Effector memory CD8-positive, alpha-beta T cell (primary cell): ENCODE measurements at places on chromosomes 12 and 14.

GRCh38 chr12:109567967-109568366, 5.3 kb downstream of the MMAB start:
- no peak overlapping the region for H3K4me3 ChIP-seq
- DNase-seq = no peak
- peaks cover 6% of the 10 kb centered on the region for H3K4me1 ChIP-seq
- H3K27me3 ChIP-seq = no peaks in the 10 kb centered on the region

DNA sequence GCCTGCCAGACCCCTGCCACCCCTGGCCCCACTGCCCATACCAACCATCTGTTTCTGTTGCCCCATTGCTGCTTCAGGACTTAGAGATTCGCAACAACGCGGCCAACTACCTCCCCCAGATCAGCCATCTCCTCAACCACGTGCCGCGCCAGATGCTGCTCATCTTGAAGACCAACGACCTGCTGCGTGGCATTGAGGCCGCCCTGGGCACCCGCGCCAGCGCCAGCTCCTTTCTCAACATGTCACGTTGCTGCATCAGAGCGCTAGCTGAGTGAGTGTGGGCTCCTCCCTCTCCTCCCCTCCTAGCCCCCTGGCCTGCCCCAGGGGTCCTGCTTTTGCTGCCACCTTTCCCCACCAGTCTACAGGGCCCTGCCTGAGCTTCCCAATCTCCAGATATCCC, 131.5 kb downstream of the ADCK1 start:
- peaks cover 11% of the 10 kb centered on the region for H3K36me3 ChIP-seq
- no peaks in the 10 kb centered on the region for H3K27me3 ChIP-seq
- H3K4me1 ChIP-seq = peaks cover 3% of the 10 kb centered on the region
- no peak overlapping the region for H3K4me3 ChIP-seq
- no peak for DNase-seq

DNA sequence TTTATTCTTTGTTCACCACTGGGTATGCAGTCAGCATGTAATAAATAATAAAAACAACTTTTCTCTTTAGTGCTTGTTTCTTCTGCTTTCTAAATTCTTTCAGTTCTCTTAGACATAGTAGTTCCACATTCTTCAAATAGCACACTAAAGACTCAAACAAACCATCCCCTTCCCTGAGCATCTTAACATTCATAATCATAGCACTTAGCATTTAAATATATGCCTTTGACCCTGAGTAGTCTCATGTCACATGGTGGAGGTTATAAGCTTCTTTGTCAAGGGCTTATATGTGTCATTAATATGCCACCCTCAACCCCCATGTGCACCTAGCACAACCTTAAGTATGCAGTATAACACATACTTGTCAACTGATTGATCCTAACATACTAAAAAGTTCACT, 212.7 kb downstream of the PHLDA1 start:
- H3K4me3 ChIP-seq = no peak overlapping the region
- DNase-seq = no peak
- no peak overlapping the region for H3K27ac ChIP-seq
- H3K27me3 ChIP-seq = no peaks in the 10 kb centered on the region

DNA sequence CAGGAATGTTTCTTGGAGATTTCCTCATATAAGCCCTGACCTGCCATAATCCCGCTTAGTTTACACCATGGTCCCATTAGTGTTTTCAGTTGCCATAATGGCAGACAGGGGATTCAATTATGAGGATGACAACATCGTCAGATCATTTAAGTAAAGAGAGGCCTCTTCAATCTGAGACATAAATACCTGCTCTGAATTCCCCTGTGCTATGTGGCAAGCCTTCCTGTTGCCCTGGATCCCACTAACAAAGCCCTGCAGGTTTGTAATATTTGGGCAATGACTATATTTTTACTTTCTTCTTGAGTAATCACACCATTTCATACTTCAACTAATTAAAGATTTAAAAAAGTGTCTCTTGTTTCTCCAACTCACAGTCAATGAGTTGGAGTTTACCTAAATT, 108.9 kb downstream of the TRAFD1 start:
- DNase-seq = no peak
- peaks cover 51% of the 10 kb centered on the region for H3K36me3 ChIP-seq
- no peak overlapping the region for H3K4me3 ChIP-seq
- no peaks in the 10 kb centered on the region for H3K4me1 ChIP-seq
- no peak overlapping the region for H3K27ac ChIP-seq
- no peaks in the 10 kb centered on the region for H3K27me3 ChIP-seq

GRCh38 chr14:90956273-90956672, 104.2 kb downstream of the RPS6KA5 start:
- no peak overlapping the region for H3K27ac ChIP-seq
- H3K4me1 ChIP-seq = no peaks in the 10 kb centered on the region
- H3K27me3 ChIP-seq = no peaks in the 10 kb centered on the region
- H3K4me3 ChIP-seq = no peak overlapping the region
- H3K36me3 ChIP-seq = peaks cover 6% of the 10 kb centered on the region
- DNase-seq = no peak

DNA sequence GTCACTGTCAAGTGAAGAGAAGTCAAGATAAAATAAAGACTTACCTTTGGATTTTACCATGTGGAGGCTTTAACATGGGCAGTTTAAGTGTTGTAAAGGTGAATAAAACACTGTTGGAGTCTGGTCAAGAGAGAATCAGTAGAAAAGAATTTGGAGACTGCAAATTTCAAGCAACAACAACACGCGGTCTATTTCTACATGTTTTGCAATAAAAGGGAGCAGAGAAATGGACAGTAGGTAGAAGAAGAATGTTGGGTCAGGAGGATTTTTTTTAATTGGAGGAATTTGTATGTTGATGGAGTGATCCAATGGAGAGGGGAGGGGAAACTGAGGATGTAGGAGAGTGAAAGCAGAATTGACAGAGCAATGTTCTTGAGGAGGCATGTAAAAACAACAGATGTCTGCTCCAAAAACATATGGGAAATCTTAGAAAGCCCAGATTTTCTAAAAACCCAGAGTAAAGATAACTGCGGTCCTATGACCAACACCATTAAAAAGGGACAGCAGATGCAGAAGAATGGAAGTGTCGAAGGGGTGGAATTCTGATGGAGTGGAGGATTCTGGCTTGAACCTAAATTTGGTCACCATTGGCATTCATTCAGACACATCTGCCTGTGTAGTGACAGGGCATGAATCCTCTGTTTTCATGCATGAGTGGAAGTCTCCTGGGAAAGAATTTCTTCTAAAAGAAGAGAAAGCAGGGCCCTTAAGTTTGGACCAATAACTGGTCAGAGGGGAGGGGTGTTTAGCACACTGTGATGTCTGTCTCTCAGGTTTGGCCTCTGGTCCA, 68.0 kb upstream of the OSBPL8 start:
- H3K36me3 ChIP-seq = no peaks in the 10 kb centered on the region
- H3K27me3 ChIP-seq = no peaks in the 10 kb centered on the region
- no peaks in the 10 kb centered on the region for H3K4me1 ChIP-seq
- no peak overlapping the region for H3K4me3 ChIP-seq
- H3K27ac ChIP-seq = no peak overlapping the region

- H3K27ac ChIP-seq = no peak overlapping the region
- H3K36me3 ChIP-seq = no peaks in the 10 kb centered on the region
- H3K4me3 ChIP-seq = no peak overlapping the region
- no peaks in the 10 kb centered on the region for H3K4me1 ChIP-seq
Observed at GRCh38 chr12:24038211-24038997, 88.9 kb upstream of the SOX5 start.

- peak overlapping the region; percentile 81 for H3K27ac ChIP-seq
- no peak overlapping the region for H3K4me3 ChIP-seq
- H3K36me3 ChIP-seq = peaks cover 18% of the 10 kb centered on the region
- no peaks in the 10 kb centered on the region for H3K27me3 ChIP-seq
Observed at GRCh38 chr14:76964695-76965094, 63.8 kb downstream of the IRF2BPL start.

- no peaks in the 10 kb centered on the region for H3K27me3 ChIP-seq
- no peak for DNase-seq
- H3K27ac ChIP-seq = peak overlapping the region; percentile 24
- no peaks in the 10 kb centered on the region for H3K36me3 ChIP-seq
- peaks cover 2% of the 10 kb centered on the region for H3K4me1 ChIP-seq
- no peak overlapping the region for H3K4me3 ChIP-seq
Observed at GRCh38 chr14:69749956-69750355, 17.0 kb upstream of the SRSF5 start.

- DNase-seq = no peak
- no peaks in the 10 kb centered on the region for H3K36me3 ChIP-seq
- no peak overlapping the region for H3K27ac ChIP-seq
- H3K27me3 ChIP-seq = no peaks in the 10 kb centered on the region
Observed at GRCh38 chr14:90575781-90576180, 179.0 kb downstream of the CALM1 start.

DNA sequence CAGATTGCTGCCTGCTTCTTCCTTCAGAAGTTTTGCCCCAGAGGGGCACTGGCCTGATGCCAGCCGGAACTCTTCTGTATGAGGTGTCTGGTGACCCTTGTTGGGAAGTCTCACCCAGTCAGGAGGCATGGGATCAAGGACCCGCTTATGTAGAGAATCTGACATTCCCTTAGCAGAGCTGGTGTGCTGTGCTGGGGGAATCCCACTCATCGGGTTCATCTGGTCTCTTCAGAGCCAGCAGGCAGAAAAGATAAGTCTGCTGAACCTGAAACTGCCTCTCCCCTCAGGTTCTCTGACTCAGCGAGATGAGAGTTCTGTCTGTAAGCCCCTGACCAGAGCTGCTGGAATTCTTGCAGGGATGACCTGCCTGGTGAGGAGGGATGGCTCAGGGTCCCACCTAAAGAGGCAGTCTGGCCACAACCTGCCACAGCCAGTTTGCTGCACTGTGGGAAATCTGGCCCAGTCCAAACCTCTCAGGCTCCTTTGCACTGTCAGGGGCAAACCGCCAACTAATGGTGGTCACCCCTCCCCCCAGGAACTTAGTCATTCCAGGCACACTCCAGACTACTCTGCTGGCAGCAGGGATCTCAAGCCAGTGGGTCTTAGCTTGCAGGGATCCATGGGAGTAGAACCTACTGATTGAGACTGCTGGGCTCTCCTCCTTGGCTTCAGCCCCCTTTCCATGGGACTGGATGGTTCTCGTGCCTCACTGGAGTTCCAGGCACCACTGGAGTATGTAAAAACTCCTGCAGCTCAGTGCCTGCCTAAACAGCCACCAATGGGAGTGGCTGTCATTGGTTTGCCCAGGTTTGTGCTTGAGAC, 4.1 kb downstream of the CLEC2D start:
- H3K4me1 ChIP-seq = peaks cover 73% of the 10 kb centered on the region
- peak overlapping the region; percentile 92 for H3K27ac ChIP-seq
- H3K27me3 ChIP-seq = no peaks in the 10 kb centered on the region
- peak overlapping the region; percentile 75 for H3K4me3 ChIP-seq
- H3K36me3 ChIP-seq = peaks cover 65% of the 10 kb centered on the region

DNA sequence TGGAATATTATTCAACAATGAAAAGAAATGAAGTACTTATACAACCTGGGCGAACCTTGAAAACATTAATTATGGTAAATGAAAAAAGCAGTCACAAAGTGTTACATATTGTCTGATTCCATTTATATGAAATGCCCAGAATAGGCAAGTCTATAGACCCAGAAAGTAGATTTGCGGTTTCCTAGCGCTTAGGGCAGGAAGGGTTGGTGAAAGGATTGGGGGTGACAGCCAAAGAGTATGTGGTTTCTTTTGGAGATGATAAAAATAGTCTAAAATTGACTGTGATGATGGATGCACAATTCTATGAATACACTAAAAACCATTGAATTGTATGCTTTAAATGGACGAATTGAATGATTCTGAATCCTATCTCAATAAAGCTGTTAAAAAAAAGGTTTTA, 55.8 kb downstream of the RESF1 start:
- H3K4me1 ChIP-seq = no peaks in the 10 kb centered on the region
- no peaks in the 10 kb centered on the region for H3K27me3 ChIP-seq
- no peaks in the 10 kb centered on the region for H3K36me3 ChIP-seq
- no peak for DNase-seq

- H3K27ac ChIP-seq = peak within 1 kb of the TSS; percentile 96
- peaks cover 42% of the 10 kb centered on the region for H3K4me1 ChIP-seq
- peak; percentile 90 for DNase-seq
- H3K27me3 ChIP-seq = no peaks in the 10 kb centered on the region
- peaks cover 13% of the 10 kb centered on the region for H3K36me3 ChIP-seq
- H3K4me3 ChIP-seq = peak within 1 kb of the TSS; percentile 88
Observed at GRCh38 chr14:93332853-93333630, at the start of gene BTBD7. Gene BTBD7 (minus strand): TSS chr14:93333036. CDS start chr14:93296051, 36,985 bp downstream.

DNA sequence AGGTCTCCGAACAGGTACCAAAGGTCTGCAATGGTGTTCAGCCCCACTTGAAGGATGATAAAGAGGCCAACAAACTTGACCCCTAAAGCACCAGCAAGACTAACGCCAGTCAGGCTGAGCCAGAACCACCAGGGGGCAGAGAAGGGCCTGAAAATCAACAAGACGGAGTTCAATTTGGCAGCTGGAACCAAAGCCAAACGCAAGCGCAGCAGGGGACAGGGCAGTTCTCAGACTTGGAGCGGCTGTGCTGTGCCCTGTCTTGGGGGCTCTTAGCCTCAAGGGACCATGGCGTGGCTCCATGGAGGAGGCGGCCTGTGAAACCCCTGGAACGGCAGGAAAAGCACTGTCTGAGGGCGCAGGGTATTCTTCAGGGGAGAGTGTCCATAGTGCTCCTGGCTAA, 19.6 kb downstream of the POMT2 start:
- peaks cover 2% of the 10 kb centered on the region for H3K36me3 ChIP-seq
- no peak for DNase-seq
- H3K4me3 ChIP-seq = no peak overlapping the region
- peaks cover 3% of the 10 kb centered on the region for H3K4me1 ChIP-seq
- no peaks in the 10 kb centered on the region for H3K27me3 ChIP-seq
- H3K27ac ChIP-seq = no peak overlapping the region

DNA sequence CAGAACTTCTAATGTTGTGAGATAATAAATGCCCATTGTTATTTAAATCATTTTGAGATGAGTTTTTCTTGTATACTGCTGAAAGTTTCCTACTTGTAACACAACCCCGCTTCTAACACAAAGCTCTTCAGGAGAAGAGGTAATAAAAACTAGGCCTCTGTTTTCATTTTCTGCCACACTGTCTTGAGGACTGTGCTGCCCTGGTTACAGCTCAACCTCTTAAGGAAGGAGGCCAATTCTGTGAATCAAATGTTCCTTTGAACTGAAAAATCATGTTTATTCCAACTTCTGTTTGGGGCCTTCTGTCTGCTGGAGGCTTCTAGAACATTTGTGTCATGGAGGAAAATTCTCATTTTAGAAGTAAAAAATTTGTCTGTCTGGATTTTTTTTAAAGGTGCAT, 100.3 kb downstream of the LRIG3 start:
- no peak overlapping the region for H3K27ac ChIP-seq
- H3K4me3 ChIP-seq = no peak overlapping the region
- no peaks in the 10 kb centered on the region for H3K4me1 ChIP-seq
- DNase-seq = no peak

GRCh38 chr12:110861729-110862128, 14.9 kb downstream of the CCDC63 start:
- no peak overlapping the region for H3K27ac ChIP-seq
- H3K27me3 ChIP-seq = peaks cover 11% of the 10 kb centered on the region
- peaks cover 5% of the 10 kb centered on the region for H3K4me1 ChIP-seq
- H3K36me3 ChIP-seq = no peaks in the 10 kb centered on the region
- no peak for DNase-seq
